ENCODE measurements at places on chromosomes 11 and 22.

GRCh38 chr22:29306175-29306834, at the start of gene GAS2L1:
GAS2L1 (plus strand) TSS chr22:29306650; CDS start chr22:29308106, 1,456 bp downstream.
- DNase-seq: peak; percentile 80

- no peak for DNase-seq
Measured at GRCh38 chr11:111452146-111452545, 60.0 kb downstream of the BTG4 start.

- no peak for DNase-seq
Measured at GRCh38 chr11:120125024-120125423, 12.9 kb downstream of the TRIM29 start.

- no peak for DNase-seq
Measured at GRCh38 chr11:27604416-27604815, 95.8 kb downstream of the BDNF start.

DNA sequence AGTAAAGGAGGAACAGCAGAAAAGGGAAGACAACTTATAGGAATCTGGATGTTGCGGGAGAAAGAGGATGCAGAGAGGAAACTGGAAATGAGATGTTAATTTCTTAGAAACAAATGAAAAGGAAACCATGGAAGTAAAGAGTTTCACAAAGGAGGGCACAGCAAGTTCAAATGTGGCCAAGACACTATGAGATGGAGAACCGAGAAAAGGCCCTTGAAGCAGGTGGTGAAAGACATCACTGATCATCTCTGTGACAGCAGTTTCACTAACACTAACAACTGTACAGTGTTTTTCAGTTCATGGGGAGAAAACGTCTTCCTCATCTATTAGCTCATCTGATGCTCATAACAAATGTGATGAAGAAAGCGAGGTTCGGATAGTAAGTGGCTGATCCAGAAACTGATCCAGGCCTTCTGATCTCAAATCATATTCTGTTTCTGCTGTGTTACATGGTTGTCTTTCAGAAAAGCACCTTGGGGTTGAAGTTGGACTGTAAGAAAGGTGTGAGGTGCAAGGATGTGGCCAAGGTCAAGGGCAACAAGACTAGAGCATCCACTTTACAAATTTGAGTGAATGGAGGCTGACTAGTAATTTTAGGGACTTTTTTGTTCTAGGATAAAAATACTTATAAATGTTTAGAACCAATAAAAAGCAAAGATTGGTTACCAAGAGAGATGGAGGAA, 492.1 kb upstream of the CADM1 start:
- DNase-seq: no peak

- DNase-seq: no peak
Measured at GRCh38 chr11:66834943-66835342, 8.3 kb upstream of the RCE1 start.

GRCh38 chr11:120546312-120547205, 35.0 kb downstream of the GRIK4 start:
- no peak for DNase-seq

DNA sequence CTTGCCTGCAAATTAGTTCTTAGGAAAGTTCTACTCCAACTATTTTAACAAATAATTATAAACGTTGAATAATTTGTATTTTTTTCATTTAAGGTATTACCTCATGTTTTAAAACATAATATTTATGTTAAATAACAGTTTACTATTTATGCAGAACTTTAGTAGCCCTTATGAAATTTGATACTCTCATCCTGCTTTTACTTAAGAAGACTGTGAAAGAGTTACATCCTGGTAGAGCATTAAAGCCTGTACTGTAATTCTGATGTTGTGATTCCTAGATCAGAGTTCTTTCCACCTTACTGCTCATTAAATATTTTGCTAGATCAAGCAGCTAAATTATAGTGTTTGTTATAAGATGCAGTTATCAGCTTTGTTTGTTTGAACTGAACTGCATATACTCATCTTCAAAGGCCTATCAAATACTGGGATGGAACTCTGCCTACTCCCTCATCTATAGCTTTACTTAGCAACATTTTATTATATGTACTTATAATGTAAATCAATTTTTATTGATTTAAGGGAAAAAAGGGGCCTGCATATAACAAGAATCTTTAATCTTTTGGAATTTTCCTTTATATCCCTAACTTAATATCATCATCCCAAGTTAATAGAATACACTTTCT, 304.2 kb downstream of the DYNC2H1 start:
- DNase-seq: no peak

DNA sequence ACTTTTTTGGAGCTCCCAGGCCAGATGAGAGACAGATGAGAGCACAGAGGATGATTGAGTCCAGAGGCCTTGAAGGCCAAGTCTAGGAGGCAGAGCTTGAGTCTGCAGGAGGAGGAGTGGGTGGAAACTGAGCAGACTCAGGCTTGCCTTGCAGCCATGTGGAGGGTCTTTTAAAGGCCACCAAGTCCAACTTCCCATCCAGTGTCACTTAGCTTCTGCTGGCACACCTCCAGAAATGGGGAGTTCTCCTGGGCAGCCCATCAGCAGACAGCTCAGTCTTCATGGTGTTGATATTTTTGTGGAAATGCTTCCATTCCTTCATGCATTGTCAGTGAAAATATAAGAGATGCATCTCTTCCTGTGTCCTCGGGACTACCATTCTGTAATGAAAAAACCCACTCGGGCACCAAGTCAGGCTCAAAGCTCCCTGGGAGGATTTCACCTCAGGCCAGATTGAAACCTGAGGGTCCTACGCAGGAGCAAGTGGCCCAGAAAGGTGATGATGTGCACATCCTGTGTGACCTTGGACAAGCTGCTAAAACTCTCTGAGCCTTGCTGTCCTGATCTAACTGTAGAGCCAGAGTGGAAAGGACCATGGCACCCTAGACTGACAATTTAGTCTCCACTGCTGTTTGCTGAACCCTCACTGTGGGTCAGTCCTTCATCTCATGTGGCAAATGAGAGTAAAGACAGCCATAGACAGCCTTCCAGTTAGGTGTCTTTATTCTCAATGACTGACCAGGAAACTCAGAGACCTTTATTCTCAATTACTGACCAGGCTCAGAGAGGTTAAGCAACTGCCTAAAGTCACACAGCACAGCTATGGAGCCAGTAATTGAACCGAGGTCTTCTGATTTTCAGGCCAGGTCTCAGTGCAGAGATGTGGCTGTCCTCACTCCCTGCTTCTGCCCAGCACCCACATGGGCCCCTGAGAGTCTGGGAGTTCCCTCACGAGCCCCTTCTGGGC, 2.9 kb upstream of the LRRC32 start:
- no peak for DNase-seq

GRCh38 chr11:77471558-77472193, 2.2 kb downstream of the PAK1 start:
- DNase-seq: no peak

GRCh38 chr11:111114091-111114490, 131.4 kb upstream of the POU2AF2 start:
- no peak for DNase-seq

DNA sequence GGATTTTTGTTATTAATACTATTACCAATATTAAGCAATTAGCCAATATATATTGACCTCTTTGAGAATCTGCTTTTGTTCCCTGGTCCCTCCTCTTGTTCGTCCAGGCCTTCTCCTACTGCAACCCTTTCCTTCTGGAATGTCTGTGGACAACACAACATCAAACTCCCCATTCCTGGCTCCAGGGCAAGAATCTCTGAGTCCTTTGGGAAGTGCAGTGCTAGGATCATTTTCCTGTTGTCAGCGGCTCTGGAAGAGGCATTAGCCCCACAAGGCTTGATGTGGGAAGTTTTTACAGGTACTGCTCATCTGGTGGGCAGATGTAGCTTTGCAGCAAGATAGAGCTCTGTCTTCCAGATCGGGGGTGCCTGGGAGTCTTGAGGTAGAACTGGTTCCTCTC, 74.3 kb downstream of the RPUSD4 start:
- DNase-seq: no peak

DNA sequence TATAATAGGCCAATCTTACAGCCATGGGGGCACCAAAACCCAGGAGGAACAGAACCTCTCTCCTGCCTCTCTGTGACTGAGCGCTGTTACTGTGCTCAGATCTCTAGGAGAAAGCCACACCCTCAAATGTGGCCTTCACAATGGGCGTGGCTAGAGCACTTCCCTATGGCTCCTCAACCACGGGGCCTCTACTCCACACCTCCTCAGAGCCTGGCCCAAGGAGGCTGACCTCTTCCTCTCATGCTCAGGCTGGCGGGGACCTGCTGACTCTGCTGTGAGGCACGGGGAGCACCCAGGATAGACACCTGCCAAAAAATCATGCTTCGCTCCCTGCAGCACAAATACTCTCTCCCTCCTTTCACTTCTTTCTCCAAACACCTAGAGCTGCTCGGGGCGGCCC, 41.0 kb downstream of the C11orf58 start:
- DNase-seq: no peak

- no peak for DNase-seq
Measured at GRCh38 chr11:60790726-60791125, 5.6 kb downstream of the MS4A10 start.
